Mammary epithelial cell (primary cell): ENCODE measurements at places on chromosomes 7 and 10. TPM values are rescaled to one million over a fixed set of nuclear protein-coding genes. Genes with fewer than 3 reads are reported as not detected.

The RNF32 gene
- total RNA-seq, result 1.0 TPM

The STAM gene
- total RNA-seq, result 32.0 TPM

The KCP gene
- total RNA-seq, result 0.19 TPM in 1 of 2 replicates, not detected in the other

The BTRC gene
- 20.3 and 22.4 TPM in 2 replicates for total RNA-seq

The TAS2R3 gene
- 2.6 and 2.7 TPM in 2 replicates for total RNA-seq

The PTF1A gene
- total RNA-seq, result not detected in 2 replicates

The CALCR gene
- total RNA-seq, result not detected in 2 replicates

The TRPV5 gene
- total RNA-seq, result not detected

The PRKCQ gene
- total RNA-seq, result 6.1 and 9.5 TPM in 2 replicates

The MAT1A gene
- total RNA-seq, result 1.3 TPM

The HOXA2 gene
- 1.1 and 1.5 TPM in 2 replicates for total RNA-seq

The FFAR4 gene
- not detected for total RNA-seq

The PKD1L1 gene
- total RNA-seq, result 0.17 TPM

The HUS1 gene
- 36.8 and 39.0 TPM in 2 replicates for total RNA-seq

The CTAGE4 gene
- 7.6 and 10.3 TPM in 2 replicates for total RNA-seq

The NEUROG3 gene
- not detected for total RNA-seq

The HGF gene
- total RNA-seq, result 0.17 TPM

The MTG1 gene
- total RNA-seq, result 36.4 and 56.4 TPM in 2 replicates

The KCNH2 gene
- total RNA-seq, result not detected in 2 replicates

The DDX21 gene
- total RNA-seq, result 92.9 TPM

The RGR gene
- not detected in 2 replicates for total RNA-seq

The STRIP2 gene
- total RNA-seq, result 12.5 and 13.0 TPM in 2 replicates

The MSMB gene
- not detected in 2 replicates for total RNA-seq

The MYPN gene
- total RNA-seq, result 3.0 TPM

The SORCS1 gene
- not detected in 2 replicates for total RNA-seq

The ASIC3 gene
- total RNA-seq, result 0.33 TPM

The CFAP46 gene
- total RNA-seq, result 0.33 TPM

The INHBA gene
- total RNA-seq, result 71.5 and 147 TPM in 2 replicates

The ADCYAP1R1 gene
- not detected in 2 replicates for total RNA-seq

The C10orf105 gene
- under 0.01 TPM for total RNA-seq

The AGR2 gene
- total RNA-seq, result 1.0 TPM

The RBM20 gene
- 0.17 TPM for total RNA-seq

The OR2A1 gene
- 0.17 TPM for total RNA-seq

The TMEM176B gene
- total RNA-seq, result not detected in 2 replicates

The LRWD1 gene
- total RNA-seq, result 16.9 and 17.8 TPM in 2 replicates

The MCM10 gene
- 1.5 TPM for total RNA-seq
